ENCODE measurements at places on chromosomes 2 and 18. TPM values are rescaled to one million over a fixed set of nuclear protein-coding genes. Genes with fewer than 3 reads are reported as not detected.

GRCh38 chr2:178523596-178524134, 43.4 kb downstream of the PLEKHA3 start:
- DNase-seq, result no peak

DNA sequence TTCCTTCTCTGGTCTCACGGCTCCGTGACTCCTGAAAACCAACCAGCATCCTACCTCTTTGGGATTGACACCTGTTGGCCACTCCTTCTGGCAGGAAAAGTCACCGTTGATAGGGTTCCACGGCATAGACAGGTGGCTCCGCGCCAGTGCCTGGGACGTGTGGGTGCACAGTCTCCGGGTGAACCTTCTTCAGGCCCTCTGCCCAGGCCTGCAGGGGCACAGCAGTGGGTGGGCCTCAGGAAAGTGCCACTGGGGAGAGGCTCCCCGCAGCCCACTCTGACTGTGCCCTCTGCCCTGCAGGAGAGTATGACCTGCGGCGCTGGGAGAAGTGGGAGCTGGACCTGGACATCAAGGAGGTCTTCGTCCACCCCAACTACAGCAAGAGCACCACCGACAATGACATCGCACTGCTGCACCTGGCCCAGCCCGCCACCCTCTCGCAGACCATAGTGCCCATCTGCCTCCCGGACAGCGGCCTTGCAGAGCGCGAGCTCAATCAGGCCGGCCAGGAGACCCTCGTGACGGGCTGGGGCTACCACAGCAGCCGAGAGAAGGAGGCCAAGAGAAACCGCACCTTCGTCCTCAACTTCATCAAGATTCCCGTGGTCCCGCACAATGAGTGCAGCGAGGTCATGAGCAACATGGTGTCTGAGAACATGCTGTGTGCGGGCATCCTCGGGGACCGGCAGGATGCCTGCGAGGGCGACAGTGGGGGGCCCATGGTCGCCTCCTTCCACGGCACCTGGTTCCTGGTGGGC, 10.0 kb downstream of the PROC start:
- no peak for DNase-seq

DNA sequence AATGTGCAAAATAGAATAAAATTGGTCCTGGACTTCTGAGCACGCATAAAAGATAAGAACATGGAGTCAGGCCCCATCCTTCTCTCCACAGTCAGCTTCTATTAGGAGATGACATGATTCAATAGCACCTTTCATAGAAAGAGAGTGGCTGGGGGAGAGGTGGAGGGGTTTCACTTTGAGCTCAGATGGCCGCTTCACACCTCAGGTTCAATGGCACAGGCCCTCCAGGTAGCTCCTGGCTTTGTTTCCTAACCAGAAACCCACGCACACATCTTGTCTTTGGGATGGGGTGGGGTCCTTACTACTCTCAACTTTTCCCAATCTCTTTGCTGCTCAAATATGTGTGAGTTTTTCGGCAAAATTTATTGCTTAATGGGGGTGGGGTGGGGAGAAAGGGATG, 332.3 kb downstream of the CLIP4 start:
- no peak for DNase-seq

GRCh38 chr2:15826273-15826717, 114.1 kb upstream of the MYCN start:
- DNase-seq, result no peak

GRCh38 chr2:177625744-177626650, 233.4 kb downstream of the AGPS start:
- no peak for DNase-seq

DNA sequence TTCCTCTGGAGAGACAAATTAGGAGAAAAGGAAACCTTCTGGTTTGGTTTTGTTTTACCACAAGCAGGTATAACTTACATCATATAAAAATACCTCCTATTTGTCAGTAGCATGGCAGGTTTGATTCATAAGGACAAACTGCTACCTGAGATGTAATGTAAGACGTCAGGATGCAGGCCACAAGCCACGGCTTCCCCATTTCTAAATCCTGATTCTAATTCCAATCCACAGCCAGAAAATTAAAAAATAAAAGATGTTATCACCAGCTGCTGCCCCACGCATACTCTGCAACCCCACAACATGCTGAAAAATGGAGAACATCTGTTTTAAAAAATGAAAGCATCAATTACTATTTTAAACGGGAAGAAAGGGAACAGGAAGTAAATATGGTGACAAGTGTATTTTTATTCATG, 197.6 kb downstream of the BCL11A start:
- DNase-seq, result no peak

GRCh38 chr2:21288739-21289520, 165.2 kb downstream of the TDRD15 start:
- no peak for DNase-seq

- DNase-seq, result no peak
Observed at GRCh38 chr2:57881998-57882888, 164.4 kb upstream of the VRK2 start.

GRCh38 chr2:206890179-206890578, 49.1 kb upstream of the CPO start:
- no peak for DNase-seq

GRCh38 chr18:59072727-59073421, 66.8 kb upstream of the SEC11C start:
- DNase-seq, result no peak

DNA sequence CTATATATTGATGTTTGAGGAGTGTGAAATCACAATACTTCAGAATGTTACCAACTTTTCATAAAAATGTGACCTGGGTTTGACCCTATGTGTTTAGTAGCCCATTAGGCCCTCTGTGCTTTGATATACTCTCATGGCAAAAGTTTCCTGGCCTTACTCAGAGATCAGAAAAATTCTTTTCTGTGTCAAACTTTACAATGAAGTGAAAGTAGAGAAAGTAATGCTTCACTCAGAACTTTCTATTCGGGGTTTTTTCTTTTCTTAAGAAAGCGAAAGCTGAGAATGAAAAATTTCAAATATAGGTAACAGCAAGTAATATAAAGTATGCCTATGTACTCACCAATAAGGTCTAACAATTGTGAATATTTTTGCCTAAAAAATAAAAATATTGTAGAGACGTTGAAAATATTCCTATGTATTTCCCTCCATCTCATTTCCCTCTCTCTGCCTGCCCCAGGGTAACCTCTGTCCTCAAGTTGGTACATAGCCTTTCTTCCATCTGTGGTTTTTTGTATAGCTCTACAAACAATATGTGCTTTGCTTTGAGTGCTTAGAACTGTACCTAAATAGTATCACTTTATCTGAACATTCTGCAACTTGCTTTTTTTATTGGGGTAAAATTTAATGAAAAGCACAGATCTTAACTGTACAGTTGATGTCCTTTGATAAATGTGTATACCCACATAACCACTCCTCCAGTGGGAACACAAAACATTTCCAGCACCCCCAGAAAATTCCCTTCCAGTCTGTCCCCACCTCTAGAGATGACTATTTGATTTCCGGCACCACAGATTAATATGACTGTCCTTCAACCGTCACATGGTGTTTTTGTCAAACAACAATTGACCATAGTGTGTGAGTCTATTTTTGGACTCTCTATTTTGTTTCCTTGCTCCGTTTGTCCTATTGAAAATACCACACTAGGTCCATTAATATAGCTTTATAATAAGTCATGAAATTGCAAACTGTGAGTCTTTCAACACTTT, 10.3 kb upstream of the ACKR3 start:
- DNase-seq, result no peak

DNA sequence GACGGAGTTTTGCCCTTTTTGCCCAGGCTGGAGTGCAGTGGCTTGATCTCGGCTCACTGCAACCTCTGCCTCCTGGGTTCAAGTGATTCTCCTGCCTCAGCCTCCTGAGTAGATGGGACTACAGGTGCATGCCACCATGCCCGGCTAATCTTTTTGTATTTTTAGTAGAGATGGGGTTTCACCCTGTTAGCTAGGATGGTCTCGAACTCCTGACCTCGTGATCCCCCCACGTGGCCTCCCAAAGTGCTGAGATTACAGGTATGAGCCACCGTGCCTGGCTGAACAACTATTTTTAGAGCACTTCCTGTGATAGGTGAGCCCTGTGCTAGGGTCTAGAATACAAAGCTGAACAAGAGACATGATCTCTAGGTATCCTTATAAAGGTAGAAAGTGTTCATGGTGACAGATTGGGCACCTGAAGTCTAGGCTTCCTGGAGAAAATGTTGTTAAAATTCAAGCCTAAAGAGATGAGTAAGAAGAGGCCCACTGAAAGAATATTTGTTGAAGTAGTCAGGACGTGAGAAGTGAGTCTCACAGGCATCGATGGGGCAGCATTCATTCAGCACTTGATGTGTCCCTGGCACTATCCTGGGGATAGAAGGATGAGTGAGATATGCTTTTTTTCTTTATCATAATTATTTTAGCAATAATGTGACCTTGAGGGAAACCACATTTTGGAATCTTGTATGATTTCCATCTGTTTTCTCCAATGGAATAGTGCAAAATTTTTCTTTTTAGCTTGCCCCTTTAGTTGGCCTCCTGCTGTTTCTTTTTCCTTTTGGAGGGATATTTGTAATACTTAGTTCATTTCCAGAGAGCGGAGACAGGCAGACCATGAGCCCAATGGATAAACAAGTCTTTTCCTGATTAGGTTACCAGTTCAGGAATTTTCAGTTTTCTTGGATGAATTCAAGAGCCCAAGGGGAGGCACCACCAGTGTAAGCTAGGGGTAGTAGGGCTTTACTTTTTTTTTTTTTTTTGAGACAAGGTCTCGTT, 5.1 kb downstream of the ZNF236 start:
- no peak for DNase-seq

GRCh38 chr2:13091861-13092378, 375.2 kb downstream of the TRIB2 start:
- no peak for DNase-seq

DNA sequence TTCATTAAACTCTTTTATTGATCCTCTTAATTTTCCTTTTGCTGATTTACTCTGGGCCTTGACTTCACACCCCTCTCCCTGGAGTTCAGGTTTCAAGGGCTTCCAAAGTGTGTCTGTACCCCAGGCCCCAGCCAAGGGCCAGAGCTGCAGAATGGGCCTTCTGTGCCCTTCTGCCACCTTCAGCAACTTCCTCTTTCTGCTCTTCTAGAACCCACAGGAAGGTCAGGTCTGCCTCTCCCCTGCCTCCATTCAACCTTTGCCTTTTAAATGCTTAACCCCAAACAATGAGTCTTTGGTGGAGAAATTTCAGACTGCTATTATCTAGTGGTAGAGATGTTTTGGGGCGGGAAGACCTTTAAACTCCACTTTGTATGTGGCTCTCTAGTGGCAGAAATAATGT, 63.1 kb downstream of the TSN start:
- no peak for DNase-seq

DNA sequence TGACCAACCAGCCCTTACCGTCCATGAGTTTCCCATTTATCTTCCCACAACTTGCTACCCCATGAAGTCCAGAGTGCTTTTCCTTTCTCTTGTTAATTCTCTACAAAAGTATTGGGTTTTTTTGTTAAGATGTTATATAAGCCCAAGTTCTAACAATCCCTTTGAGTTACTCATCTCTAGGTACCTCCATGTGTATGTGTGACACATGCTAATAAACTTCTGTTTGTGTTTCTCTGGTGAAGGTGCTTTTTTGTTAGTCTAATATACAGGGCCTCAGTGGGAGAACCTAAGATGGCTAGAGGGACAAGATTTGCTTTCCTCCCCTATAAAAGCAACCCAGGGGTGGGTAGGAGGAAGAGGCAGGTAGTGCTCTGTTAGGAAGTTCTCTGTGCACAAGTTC, 31.8 kb upstream of the RMDN2 start:
- DNase-seq, result no peak

- DNase-seq, result no peak
Observed at GRCh38 chr18:79823120-79823519, 25.4 kb downstream of the KCNG2 start.

DNA sequence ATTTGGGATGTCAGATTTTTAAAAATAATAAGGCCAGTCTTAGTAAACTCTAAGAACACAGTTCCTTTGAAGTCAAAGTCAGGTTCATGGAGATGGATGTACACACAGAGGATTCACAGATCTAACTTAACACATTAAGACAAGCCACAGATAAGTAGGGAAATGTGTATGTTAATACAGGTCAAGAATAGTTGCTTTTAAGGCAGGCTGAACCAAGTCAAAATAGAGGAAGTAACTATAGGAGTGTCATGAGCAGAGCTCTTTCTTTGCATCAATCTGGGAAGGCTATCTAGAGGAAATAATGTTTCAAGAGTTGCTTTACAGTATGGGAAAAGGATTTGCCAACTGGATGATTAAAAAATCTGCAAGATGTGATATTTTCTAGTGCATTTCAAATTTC, 128.0 kb upstream of the FBXO11 start:
- DNase-seq, result no peak

GRCh38 chr2:100995309-100996075, 6.6 kb upstream of the RPL31 start:
- DNase-seq, result no peak

DNA sequence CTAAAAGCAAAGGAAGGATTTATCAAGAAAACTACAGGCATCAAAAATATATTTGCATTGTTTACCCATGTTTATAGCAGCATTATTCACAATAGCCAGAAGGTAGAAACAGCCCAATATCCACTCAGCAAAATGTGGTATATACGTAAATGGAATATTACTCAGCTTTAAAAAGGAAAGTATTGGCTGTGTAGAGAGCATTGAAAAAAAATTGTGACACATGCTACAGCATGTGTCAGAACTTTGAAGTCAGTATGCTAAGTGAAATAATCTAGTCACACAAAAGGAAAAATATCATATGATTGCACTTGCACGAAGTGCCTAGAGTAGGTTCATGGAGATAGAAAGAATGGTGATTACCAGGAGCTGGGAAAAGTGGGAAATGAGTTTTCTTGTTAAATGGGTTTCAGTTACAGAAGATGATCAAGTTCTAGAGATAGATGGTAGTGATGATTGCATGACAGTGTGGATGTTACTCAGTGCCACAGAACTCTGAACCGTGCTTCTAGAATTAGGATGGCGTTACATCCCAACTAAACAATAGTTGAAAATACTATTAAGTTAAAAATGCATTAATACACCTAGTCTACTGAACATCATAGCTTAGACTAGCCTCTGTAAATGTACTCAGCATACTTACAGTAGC, 20.1 kb downstream of the ANKRD12 start:
- no peak for DNase-seq

The ADRA2B gene
- 2.1 TPM for polyA plus RNA-seq

The RNMT gene
- polyA plus RNA-seq, result 33.6 TPM

The IGFBP2 gene
- polyA plus RNA-seq, result 149 TPM

The PPM1B gene
- 31.1 TPM for polyA plus RNA-seq

The CDH7 gene
- polyA plus RNA-seq, result 0.51 TPM

The CAB39 gene
- 62.3 TPM for polyA plus RNA-seq

The SULT1C2 gene
- polyA plus RNA-seq, result 1.3 TPM

The C2orf78 gene
- not detected for polyA plus RNA-seq

The ACKR3 gene
- polyA plus RNA-seq, result 24.9 TPM

The OR6B2 gene
- polyA plus RNA-seq, result not detected

The GCG gene
- 15.6 TPM for polyA plus RNA-seq

The PLGLB2 gene
- not detected for polyA plus RNA-seq

The CCDC102B gene
- polyA plus RNA-seq, result 11.9 TPM
